ENCODE measurements at places on chromosomes 12 and 14.
A peak's percentile ranks its signal among the peaks of the same experiment; 100 is the strongest.

- DNase-seq, result peak; percentile 87
Measured at GRCh38 chr12:131487388-131488124, 223.3 kb upstream of the SFSWAP start.

DNA sequence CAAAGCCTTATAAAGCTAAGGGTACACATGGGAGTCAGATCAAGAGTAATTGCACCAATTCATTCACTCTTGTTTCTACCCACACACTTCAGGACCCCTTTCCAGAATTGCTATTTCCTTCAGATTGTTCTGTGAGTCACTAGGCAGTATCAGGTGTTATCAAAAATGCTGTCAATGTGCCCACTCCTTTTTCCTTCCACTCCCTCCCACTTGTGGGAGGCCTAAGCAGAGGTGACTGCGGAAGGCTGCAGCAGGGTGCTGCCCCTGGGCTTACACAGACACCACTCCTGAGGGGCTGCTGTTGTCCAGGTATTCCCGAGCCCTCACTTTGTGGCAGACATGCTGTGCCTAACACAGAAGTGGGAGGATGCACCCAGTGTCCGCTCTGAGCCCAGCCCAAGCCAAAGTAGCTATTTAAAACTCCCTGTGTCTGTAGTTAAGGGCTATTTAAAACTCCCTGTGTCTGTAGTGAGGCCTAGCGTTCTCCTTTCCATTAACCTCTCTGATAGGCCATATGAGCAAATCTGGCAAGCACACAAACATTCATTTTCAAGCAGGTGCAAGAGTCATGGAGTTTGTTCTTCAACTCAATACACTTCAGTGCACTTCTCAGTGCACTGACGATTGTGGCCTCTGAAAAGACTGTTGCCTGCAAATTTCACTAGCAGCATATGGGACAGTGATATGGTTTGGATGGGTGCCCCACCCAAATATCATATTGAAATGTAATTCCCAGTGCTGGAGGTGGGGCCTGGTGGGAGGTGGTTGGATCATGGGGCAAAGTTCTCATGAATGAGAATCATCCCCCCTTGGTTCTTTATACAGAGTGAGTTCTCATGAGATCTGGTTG, 117.8 kb downstream of the PHLDA1 start:
- no peak for DNase-seq

GRCh38 chr12:69509308-69509736, 39.1 kb downstream of the FRS2 start:
- no peak for DNase-seq

DNA sequence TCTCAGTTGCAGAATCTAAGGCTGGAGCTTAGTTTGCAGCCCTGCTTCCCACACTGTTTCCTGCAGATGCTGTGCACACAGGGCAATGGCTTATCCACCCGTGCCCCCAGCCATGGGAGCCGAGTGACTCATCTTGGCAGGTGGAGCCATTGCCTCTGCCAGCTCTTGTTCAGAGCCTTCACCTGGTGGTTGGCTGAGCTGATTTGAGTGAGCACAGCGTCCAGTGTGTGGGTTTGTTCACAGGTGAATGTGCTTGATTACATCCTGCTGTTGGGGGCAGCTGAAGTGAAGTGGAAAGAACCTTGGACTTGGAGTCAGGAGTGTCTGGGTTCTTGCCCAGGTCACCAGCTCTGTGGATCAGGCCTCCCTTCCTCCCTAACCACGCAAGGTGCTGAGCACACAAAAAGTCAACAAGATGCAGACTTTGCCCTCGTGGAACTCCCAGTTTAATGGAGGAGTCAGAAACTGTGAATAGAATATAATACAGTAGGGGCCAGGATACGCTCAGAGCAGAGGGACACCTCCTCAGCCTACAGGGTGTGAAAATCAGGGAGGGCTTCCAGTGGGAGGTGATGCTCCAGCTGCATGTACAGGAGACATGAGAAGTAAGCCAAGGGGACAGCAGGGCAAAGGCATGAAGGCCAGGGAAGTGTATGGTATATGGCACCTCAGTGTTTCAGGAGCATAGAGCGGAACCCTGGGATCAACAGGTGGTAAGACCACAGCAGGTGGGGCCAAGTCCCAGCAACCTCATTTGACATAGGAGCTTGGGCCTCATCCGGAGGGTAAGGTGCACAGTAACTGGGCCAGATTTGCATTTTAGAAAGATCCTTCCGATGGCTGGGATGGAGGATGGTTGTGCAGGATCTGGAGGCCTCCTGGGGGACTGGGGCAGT, 22.8 kb downstream of the JDP2 start:
- DNase-seq, result peak; percentile 84

- DNase-seq, result no peak
Measured at GRCh38 chr12:112627851-112628250, 163.7 kb upstream of the RPH3A start.

GRCh38 chr14:34872822-34873588, 2.2 kb downstream of the BAZ1A start:
- peak; percentile 73 for DNase-seq

Data from MCF 10A (cell line).